ENCODE measurements at places on chromosomes 3 and 15. TPM values are rescaled to one million over a fixed set of nuclear protein-coding genes. Genes with fewer than 3 reads are reported as not detected.

CA12 gene
- total RNA-seq, result not detected

OXNAD1 gene
- total RNA-seq, result 89.3 TPM

GRCh38 chr15:55344206-55344605, 25.2 kb downstream of the PIGB start:
- no peak for DNase-seq

GRCh38 chr3:32842531-32842931, 24.7 kb downstream of the TRIM71 start:
- DNase-seq, result no peak

DNA sequence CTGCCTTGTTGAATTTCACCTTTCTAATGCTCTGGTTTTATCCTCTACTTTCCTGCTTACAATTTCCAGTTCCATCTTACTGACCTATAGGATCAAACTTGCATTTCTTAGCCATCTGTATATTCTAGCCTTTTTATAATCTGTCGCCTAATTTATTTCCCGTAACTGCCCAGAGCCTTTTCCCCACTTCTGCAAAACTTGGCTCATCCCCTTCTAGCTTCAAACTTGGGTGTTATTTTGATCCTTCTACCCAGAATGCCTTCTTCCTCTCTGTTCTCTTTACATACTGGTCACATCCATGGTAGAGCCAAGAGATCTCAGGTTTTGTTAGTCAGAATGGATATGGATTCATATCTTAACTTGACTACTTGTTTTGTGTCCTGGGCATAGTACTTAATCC, 2.6 kb downstream of the SACM1L start:
- no peak for DNase-seq

DNA sequence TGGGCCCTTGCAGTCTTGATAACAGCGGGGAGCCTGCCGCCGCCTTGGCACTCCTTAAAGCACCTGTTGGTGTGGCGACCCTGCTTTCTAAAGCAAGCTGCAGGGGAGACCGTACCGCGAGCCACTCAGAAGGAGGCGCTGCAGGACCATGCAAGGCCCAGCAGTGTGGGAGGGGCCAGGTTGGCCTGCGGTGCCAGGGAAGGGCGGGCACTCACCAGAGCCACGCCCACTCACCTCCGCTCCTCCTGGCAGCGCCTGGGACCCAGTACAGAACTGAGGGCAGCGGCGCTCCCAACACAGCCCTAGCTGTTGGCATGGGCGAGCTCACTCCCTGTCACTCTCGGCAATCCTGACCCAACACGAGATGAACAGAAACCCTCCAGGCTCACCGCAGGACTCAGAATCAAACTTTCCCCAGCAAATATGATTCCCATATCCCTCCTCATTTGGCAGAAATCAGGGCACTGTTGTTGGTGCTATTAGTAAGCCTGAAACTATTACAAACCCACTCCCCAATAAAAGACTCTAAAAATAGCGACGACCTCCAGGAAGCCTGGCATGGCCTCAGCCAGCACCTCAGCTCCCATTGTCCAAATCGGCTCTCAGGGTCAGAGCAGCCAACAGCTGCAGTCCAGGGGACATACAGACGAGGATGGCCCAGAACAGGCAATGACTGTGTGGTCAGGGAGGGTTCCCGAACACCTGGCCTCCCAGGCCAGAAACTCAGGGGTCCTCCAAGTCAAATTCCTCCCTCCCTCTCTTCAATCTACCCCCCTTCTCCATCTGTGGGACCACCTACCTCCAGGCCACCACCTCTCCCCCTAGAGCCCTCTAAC, 77.2 kb downstream of the TBC1D2B start:
- DNase-seq, result peak; percentile 78

- no peak for DNase-seq
Measured at GRCh38 chr3:111963424-111963823, 15.4 kb upstream of the ABHD10 start.

DNA sequence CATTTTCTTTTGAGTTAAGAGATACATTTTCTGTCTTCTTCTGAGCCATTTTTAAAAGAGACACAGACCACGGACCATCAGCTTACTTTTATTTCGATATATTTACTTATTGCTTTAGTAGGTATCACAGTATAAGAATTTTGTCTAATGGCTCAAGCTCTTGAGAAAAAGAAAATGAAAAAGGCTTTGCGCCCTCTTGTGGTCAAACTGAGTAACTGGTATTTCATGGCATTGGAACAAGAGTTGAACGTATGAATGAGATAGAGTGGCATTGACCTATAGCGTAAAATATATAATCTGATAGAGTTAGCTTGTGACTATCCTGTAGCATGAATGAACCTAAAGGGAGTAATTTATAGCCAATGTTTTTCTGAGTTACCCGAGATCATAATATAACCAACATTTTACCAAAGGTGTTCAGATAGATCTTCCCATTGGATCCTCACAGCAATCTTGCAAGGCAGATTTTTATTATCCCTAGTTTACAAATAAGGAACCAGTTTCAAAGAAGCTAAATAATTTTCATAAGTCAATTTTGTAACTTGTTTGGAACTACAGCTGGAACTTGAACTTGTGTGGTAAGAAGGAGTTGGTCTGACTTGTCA, 154.6 kb downstream of the POLR2M start:
- peak; percentile 17 for DNase-seq

- DNase-seq, result no peak
Measured at GRCh38 chr15:35880896-35881295, 334.9 kb upstream of the DPH6 start.
